Dermis blood vessel endothelial cell (primary cell): ENCODE measurements at places on chromosomes 2 and 18.

DNA sequence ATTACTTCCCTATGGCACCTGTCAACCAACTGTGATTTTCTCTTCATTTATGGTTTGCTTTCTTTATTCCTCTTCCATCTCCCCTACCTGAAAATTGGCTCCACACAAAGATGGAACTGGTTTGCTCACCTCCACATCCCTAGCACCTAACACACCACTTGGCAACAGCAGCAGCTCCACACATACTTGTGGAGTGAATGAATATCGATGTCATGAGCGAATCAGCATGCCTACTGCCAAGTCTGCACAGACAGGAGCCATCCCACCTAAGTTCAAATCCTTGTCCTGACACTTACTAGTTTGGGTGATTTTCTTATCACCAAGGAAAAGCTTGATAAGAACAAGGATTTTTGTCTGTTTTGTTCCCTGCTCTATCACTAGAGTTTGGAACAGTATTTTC is 191.4 kb upstream of the TMEM200C start:
- DNase-seq, result no peak

DNA sequence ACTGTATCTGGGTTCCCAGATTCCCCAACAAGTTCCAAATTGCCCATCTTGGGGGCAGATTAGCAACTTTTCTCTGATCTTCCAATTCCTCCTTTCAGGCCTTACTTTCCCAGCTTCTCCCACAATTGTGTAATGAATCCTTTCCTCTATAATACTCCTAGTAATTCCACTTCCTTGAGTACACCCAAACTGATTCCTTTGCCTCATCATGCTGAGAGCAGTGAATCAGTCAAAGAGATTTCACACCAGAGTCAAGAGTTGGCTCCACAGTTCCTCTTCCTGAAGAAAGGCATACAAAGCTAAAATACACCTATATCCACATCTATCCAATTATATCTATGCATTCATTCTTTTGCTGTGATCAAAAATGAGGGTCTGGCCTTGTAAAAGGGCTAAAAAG is 28.6 kb upstream of the DAPL1 start:
- DNase-seq, result no peak

- DNase-seq, result peak; percentile 17
These were observed 237.3 kb downstream of the OSR1 start for GRCh38 chr2:19120941-19121750.

DNA sequence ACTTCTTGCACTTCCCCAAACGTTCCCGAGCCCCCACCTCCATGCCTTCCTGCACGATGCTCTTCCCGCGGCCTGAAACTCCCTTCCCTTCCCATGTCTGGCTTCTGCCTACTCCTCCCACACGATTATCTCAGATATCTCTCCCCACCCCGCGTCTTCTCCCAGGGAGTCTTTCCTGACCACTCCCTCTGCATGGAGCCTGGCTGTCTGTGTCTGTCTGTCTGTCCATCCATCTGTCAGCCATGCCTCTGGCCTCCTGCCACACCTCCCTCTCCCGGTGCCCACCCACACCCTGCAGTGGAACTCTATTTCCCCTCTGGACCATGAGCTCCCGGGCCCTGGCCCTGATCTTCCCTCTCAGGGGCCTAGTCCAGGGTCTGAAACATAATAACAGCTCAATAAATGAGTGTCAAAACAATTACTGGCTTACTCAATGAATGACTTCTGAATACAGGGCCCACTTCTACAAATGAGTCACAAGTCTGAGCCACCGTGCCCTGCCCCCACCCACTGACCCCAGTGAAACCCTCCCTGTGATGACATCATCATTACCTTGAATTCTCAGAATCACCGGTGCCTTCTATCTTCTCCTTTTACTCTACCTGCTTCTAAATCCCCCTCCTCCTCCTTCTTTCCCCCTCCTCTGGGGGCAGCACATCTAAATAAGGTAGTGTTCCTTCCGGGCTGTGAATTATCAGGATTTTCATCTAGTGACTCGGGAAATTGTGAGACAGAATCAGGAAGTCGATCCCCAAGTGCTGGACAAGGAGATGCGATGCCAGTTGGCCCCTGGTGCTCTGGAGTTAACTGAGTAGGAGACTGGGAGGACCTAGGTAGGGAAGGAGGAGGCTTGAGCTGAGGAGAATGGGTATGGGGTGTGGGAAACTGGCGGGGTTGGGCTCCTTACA is 46.1 kb upstream of the PLB1 start:
- peak; percentile 54 for DNase-seq

GRCh38 chr2:40321016-40321623 is 130.8 kb downstream of the SLC8A1 start:
- no peak for DNase-seq

DNA sequence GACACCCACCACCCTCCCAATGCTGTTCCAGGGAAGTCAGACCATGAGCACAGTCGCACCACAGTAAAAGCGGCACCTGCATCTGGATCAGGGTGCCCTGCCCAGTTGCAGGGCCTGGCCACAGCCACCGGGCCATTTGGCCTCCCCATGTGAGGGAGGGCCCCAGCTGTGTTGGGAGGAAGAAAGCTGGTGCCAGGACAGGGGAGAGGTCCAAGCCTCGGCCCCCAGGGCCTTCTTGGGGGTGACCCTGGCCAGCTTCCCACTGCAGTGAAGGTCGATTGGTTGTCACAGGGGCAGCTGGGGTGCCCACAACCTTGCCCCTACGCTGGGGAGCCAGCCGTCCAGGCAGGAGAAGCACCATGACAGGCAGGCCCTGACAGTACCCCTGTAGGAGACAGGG is 183.2 kb upstream of the RAB6C start:
- no peak for DNase-seq

DNA sequence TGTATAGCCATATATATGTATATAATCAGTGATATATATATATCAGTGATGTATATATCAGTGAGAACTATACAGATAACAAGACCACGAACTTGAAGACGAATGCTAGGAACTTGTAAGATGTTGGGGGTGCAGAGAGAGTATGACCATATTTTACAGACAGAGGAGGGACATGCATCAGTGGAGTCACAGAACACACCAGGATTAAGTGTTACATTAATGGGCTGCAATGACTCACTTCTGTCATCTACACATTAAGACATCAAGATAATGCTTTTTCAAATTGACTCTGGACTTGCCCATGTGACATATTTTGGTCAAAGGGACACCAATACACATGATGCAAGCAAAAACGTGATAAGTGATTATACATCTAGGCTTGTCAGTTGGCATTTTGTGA is 501.0 kb downstream of the LRRTM4 start:
- DNase-seq, result no peak

- DNase-seq, result no peak
These were observed 23.2 kb upstream of the CNTNAP5 start for GRCh38 chr2:124001696-124002430.

- no peak for DNase-seq
These were observed 109.8 kb downstream of the AGAP1 start for GRCh38 chr2:235603659-235604058.

DNA sequence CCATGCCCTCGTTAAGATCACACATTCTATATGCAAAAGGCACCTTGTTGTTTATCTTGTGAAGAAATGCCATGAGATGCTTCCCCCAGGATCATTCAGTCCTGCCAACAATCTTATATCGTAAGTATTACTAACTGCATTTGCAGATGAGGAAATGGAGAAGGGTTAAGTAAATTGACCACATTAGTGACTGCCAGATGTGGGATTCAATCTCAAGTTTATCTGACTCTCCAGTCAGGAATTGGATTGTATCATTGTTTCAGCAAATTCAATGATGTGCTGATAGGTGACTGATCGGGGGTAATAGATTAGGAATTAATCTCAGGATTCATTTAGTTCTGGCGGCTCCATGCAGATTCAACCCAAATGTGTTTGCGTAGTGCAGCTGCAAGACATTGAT is 106.2 kb downstream of the CNTNAP5 start:
- no peak for DNase-seq

DNA sequence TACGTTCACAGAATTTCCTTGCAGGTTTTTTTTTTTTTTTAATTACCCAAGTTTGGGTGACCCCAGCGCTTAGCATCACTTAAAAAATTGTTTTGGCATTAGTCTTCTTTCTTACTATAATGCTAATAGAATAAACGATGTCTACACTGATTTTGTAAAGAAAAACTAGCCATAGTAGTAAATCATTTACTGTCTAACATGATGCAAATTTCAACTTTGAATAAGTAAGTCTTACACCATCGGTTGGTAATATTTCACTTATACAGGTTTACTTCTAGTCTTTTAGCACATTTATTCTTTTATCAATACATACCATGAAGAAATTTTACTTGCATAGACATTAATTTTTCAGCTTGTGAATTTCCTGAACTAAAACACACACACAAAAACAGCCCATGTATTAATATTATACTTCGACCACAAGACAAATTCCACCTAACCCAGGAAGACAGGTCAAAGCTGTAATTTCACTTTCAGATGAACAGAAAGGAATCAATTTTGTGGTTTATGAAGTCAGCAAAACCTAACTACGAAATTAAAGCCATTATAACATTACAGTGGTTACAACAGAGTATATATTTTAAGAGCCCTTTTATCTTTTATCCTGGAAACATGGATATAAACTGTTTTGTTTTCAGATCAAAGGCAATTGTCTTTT is 1.9 kb downstream of the YES1 start:
- no peak for DNase-seq

GRCh38 chr2:217897816-217898806 is 104.7 kb downstream of the TNS1 start:
- DNase-seq, result no peak

DNA sequence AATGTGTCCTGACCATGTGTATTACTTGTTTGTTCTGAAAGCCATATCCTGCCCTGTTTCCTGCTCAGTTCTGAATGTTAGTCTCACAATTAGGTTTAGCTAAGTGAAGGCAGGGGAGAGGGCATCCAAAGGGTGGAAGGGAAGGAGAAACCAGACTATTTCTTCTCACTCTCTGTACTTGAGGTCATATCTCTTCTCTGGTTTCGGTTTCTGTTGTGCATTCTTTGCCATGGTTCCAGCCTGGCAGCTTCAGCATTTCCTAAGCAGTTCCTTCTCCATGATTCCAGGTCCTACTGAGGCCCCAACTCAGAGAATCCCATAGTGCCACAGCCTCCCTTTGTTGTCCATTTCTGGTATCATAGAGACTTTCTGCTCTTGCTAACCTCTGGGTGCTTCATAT is 40.3 kb upstream of the HNMT start:
- peak; percentile 10 for DNase-seq

GRCh38 chr18:27595113-27595838 is 410.2 kb upstream of the CHST9 start:
- no peak for DNase-seq

DNA sequence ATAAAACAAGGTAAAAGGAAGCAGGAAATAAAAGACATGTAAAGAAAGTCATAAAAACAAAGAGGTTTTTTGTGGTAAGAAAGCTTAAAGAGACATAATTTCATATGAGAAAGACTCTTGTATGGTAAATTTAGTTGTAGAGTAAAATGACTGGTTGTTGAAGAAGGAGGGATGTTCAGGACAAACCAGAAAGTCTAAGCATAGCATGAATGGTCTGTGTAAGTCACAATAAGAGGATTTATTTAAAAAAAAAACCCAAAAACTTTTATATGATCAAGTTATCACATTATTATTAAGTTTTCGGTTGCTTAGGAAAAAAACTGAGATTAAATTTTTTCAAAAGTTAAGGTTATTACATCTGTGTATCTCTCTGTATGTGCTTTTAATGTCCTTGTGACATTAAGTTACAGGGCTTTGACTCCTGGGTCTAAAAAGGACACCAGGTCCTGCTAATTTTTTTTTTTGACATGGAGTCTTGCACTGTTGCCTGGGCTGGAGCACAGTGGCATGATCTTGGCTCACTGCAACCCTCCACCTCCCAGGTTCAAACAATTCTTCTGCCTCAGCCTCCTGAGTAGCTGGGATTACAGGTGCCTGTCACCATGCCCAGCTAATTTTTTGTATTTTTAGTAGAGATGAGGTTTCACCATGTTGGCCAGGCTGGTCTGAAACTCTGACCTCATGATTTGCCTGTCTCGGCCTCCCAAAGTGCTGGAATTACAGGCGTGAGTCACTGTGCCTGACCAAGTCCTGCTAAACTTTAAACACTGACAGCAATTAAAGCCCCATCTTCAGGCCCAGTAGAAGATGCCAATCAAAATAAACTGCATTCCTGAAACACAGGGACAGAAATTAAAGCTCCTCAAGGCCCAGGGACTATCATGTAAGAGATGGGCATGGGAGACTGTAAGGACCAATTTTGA is 14.2 kb upstream of the OXER1 start:
- DNase-seq, result no peak

DNA sequence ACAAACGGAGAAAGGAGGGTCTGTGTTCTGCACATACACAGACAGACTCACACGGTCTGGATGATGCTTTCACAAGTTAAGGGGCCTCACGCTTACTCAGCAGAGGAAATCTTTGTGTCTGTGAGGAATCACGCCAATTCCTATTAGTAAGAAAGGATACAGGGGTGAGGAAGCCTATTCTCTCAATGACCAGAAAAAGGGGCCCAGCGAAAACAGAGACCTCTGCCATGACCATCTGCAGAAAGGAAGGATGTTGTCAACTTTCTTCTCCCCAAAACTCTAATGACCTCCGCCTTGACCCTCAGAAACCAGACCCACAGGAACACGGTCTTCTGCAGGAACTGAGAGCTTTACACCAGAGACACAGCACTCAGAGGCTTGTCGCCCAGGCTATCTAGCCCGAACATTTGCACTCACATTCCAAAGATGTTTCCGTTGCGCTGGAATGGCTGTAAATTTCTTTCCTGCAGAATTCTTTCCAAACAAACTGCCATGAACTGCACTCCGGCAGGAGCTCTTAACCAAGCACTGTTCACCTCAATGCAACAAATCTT is 186.3 kb downstream of the TCF4 start:
- peak; percentile 96 for DNase-seq

DNA sequence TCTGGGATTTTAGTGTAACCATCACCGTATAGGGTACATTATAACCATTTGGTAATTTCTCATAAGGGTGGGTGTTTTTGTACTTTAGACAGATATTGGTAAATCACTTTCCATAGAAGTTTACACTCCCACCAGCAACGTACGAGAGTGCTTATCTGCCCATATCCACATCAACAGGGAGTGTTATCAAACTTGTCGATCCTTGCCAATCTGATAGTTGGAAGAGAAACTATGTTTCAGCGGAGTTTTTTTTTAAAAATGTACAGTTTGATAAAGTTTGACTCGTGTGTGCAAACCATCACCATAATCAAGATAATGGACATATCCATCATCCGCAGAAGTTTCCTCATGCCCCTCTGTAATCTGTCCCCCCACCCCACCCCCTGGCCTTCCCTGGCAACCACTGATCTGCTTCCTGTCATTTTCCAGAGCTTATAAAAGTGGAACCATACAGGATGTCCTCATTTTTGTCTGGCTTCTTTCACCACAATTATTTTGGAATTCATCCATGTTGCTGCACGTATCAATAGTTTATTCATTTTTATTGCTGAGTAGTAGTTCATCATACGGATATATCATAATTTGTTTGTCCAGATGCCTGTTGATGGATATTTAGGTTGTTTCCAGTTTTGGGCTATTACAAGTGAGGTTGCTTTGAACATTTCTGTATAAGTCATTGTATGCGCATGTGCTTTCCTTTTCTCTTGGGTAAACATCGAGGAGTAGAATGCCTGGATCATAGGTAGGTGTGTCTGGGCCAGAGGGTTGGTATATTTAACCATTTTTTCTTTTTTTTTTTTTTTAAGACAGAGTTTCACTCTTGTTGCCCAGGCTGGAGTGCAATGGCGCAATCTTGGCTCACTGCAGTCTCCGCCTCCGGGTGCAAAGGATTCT is 18.6 kb downstream of the GLI2 start:
- DNase-seq, result no peak
